ENCODE measurements at places on chromosomes 5 and 9.

GRCh38 chr9:95854386-95855020, 21.0 kb upstream of the ERCC6L2 start:
- DNase-seq: no peak

- no peak for DNase-seq
Measured at GRCh38 chr9:127778280-127779135, at the start of gene SH2D3C. Gene SH2D3C (minus strand): TSS chr9:127778666. CDS start chr9:127778627, 39 bp downstream.

DNA sequence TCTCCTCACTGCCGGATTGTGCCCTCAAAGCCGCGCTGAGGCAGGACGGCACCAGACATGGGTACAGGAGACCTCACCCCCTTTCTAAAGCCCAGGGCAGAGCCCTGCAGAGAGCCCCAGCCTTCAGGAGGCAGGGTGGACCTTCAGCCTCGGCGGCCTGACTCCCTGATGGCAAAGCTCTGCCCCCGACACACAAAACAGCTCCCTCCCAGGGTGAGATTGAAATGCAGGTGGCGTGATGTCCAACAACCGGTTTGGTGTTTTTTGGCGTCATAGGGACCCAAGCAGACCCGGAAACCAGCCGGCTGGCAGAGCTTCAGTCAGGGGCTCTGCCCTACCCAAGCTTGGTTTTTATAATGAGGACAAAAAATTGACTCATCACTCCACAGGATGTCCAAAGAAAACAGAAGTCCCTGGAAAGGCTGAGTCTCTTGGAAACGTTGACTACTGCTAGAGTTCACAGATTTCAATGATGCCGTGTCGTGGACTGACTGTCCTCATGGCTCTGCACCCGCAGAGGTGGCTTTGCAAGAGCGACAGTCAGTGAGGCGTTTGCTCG, 275.2 kb upstream of the IRX1 start:
- no peak for DNase-seq

GRCh38 chr5:35171078-35171477, 59.2 kb downstream of the PRLR start:
- no peak for DNase-seq

GRCh38 chr5:115487168-115487567, 57.4 kb downstream of the FEM1C start:
- no peak for DNase-seq

DNA sequence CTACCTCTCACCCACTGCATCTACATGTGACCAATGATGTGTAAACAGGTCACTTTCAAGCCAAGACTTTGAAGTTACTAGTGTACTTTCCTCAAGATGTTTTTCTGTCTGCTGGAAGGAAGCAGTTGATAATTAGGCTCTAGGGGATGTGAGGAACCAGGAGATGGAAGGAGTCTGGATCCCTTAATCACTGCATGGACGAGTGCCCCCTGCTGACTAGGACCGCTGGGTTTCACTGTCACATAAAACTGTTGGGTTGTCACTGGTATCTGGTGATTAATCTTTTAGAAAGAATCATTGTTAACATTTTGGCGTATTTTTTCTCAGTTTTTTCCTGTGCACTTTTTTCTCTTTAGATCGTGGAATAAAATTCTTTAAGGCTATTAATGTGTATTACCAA, 79.5 kb downstream of the SREK1 start:
- DNase-seq: no peak

DNA sequence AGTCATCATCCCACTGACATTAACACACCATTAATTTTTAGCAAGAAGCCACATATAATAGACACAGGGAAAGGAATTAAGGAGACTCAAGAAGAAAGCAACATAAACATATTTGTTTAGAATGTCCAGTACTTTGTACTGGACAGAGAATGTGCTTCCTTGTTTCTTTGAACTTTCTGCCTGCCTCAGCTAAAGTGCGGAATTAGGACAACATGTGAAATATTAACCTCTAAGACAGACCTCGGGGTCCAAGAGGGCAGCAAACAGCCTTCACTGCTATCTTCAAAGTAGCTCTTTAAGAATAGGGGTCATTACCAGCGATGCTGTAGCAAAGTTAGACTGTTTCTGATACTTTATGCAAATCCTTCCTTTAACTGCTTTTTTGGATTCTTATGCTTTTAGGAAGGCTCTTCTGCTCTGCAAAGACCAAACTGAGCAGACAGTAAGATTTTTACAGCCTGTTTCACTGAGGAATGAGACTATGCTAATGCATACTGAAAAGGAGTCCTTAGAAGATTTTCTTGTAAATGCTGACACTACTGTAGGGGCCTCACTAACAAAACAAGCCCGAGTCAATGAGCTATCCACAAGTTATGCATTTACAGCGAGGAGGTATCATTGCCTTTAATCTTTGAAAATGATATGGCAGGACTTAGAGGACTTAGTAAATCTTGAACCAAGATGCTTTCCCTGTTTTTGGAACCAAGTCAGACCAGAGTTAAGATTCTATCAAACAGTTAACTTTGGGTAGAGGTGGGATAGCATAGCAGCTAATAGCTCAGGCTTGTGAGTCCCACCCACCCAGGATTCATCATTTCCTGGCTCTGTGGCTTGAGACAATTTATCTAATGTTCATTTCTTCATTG, 23.8 kb downstream of the DAB2 start:
- DNase-seq: no peak

- DNase-seq: no peak
Measured at GRCh38 chr9:121598167-121598964, 53.1 kb upstream of the DAB2IP start.

GRCh38 chr5:173513521-173513991, 102.9 kb downstream of the BOD1 start:
- no peak for DNase-seq

DNA sequence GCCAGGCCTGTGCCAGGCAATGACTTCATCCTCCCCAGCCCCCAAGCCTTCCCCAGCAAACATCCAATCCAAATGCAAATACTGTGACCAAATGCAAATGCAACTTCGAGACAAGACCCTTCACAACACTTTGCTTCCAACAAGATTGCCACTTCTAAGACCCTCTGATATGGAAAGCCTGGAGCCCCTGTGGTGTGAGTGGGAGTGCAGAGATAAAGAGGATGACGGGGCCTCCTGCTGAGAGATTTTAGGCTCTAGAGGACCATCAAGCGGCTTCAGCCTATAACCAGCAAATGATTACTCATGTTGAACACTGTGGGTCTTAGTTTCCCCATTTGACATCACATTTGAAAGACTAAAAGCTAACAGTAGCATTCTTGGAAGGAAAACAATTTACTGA, 46.6 kb upstream of the GABRP start:
- no peak for DNase-seq

DNA sequence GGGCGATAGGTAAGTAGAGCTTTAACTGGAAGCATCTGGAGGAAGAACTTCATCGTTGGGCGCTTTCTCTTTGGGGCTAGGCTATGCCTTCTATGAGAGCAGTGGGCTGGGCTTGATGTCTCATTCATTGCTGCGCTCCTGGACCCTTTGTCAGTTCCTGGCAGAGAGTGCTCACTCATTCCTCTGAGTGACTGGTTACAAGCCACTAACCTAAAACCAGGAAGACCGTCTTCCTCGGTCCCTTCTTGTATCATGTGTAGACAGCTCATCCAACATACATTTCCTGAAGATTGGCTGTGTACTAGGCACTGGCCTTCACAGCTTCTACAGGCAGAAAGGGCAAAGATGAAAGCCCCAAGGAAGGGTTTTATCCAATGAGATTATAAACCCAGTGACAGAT, 6.4 kb downstream of the SWI5 start:
- no peak for DNase-seq

DNA sequence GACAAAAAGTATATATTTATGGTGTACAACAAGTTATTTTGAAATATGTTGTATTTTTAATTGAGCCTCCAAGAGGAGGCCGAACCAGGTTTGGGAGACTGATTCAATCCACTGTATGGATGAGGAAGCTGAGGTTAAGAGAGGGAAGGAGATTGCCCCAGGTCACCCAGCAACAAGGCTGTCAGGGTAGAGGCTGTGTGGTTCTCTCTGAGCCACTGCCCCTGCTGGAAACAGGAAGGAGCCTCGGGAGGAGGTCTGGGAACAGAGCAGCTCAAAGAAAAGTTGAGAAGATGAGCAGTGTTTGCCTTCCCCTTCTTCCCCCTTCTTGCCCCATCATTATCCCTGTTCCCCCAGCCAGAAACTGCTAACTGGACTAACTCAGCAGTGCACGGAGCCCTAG, 6.6 kb upstream of the FAT2 start:
- no peak for DNase-seq

GRCh38 chr5:135392256-135392655, 6.8 kb downstream of the MACROH2A1 start:
- DNase-seq: no peak

DNA sequence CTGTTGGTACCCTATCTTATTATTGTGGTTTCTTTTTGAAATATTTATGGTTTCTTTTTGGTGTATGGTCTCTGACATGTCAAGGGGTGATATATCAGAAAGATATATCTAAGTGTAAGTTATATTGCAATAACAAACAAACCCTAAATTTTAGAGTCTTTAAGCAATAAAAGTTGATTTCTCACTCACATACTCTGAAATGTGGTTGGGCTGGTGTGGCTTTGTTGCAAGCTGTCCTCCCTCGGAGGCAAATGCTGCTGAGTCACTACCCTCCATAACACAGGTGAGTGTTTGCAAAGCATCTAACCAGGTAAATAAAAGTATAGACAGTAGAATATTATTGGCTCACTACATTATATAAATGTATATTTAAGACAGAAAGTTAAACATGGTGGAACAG, 253.2 kb downstream of the CDH18 start:
- DNase-seq: no peak

- DNase-seq: no peak
Measured at GRCh38 chr5:65161655-65162054, 320.1 kb downstream of the ADAMTS6 start.

Data from stimulated activated CD4-positive, alpha-beta T cell treated with anti-CD3 and anti-CD28 coated beads, TNF-alpha, amount 100 ng/mL, for 4 hours (primary cell).